ENCODE measurements at places on chromosomes 16 and 17.

DNA sequence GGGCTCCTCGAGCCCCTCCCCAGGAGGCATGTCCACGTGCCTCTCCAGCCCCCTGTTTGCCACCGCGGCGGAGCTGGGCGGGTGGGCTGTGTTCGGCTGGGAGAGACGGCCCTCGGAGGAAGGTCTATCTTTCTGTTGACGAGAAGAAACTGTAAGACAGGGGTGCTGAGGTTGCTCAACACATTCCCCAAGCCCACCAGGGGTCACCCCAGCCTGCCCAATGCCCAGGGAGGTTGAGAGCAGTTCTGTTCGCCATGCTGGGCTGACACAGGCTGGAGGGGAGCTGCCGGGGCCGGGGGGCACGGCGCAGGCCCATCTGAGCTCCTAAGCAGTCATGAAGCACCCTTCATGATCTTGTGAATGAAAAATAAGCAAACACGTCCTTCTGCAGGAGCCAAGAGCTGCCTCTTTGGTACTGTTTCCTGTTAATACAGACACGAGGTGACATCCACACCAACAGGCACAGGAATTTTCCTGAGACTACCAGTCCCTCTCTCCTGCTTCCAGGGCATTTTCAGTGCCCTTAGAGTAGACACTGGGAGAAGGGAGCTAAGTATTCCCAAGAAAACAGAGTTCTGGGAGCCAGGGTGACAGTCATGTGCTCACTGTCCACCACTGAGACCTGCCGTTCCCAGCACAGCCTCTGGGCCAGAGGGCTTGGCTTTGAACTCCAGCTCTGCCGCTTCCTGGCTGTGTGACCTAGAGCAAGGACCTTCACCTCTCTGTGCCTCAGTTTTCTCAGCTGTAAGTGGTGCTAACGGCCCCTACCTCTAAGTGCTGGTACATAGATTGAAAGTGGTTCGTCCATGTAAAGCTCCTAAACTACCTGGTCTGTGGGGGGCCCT is 9.2 kb downstream of the UBALD2 start:
- no peak for DNase-seq

- DNase-seq: peak; percentile 33
Measured at GRCh38 chr16:56424791-56425438, 430 bp downstream of the AMFR start.

- no peak for DNase-seq
Measured at GRCh38 chr16:84044118-84044488, 1.5 kb upstream of the SLC38A8 start.

DNA sequence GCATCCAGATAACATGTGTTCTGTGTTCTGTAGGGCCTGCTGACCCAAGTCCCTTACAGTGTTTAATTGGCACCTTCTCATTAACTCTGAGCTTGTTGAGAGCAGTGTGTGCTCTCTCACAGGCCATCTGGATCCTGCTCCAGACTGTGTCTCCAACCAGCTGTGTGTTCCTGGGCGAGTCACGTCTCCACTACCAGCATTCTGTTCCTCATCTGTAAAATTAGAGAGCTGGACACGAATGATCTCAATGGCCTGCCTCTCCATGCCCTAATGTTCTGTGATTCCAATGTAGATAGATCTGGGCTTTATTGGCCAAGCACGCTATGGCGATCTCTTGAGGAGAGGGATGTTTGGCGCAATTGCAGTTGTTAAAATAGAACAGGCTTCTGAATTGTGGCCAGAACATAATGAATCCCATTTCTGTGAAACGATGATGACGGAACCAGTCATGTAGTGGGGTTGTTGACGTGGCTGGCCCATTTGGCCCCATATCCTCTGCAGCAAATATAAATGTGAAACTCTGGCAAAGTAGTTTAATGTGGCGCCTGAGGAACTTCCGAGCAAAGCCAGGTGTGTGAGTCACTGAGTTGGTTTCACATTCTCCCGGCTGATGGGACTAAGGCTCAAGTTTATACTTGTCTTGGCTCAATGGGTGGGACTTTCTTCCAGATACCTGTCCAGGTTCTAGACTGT is 22.2 kb downstream of the TBX4 start:
- DNase-seq: no peak

GRCh38 chr17:67980456-67980855 is 15.8 kb downstream of the C17orf58 start:
- no peak for DNase-seq

GRCh38 chr17:65809366-65809765 is 247.9 kb upstream of the AXIN2 start:
- no peak for DNase-seq

DNA sequence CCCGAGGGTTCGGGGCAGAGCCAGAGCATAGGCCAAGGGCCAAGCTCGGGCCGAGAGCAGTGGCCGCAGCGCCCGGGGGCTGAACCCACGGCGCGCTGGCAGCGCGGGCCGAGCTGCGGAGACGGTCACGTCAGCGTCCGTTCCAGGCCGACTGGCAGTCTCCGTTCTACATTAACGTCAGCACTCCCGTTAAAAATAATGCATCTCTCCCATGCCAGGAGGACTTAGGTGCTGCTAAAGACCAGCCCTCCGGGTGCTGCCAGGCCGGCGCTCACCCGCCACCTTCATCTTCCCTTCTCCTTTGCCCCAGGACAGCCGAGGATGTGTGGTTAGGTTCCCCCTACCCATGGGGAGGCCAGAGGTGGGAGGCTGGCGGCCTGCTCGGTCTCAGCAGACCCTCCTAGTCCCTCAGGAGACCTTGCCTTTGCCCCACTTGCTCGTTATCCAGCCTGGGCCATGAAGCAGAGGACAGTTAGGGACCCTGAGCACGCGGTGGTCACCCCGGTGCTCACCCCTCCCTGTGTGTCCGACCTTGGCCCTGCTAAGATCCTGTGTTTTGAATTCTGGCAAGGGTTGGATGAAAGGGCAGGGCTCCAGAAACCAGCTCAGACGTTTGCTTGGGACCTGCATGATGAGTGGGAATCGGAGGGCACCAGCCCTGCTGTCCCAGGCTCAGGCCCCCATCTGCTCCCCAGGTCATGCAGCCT is 572 bp downstream of the MPG start:
- DNase-seq: no peak

- DNase-seq: no peak
Measured at GRCh38 chr16:22664561-22664997, 149.4 kb upstream of the HS3ST2 start.

- no peak for DNase-seq
Measured at GRCh38 chr17:13595599-13595899, 6.2 kb downstream of the HS3ST3A1 start.

DNA sequence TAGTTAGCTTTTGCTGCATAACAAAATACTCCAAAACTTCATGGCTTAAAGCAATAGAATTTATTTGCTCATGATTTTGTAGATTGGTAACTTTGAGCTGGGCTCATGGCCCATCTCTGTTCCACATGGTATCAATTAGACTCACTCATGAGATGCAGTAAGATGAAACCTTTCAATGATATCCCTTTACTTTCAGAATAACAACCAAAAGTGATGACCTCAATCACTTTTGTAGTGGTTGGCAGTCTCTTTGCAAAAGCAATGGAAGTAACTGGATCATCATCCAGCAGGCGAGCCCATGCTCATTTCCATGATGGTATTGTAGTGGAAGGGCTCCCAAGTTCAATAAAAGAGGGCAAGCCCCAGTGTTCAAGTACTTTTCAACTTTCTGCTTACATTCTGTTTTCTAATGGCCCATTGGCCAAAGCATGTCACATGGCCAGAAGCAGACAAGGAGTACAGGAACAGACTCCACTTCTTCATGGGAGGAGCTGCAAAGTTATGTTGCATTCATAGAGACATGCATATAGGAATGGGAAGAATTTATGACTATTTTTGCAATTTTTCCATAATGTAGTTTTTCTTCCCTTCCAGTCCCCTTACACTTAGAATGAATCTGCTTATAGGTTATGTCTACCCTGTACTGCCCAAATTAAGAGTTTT is 41.7 kb downstream of the EFCAB5 start:
- no peak for DNase-seq

DNA sequence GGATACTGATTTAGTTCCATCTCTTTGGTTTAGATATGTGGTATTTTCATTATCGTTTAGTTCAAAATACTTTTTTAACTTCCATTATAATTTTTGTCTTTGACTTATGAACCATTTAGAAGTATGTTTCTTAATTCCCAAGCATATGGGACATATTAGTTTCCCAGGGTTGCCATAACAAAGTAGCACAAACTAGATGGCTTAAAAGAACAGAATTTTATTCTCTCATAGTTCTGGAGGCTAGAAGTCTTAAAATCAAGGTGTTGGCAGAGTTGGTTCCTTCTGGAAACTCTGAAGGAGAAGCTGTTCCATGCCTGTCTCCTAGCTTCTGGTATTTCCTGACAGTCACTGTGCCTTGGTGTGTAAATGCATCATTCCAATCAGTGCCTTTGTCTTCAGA is 291.5 kb upstream of the AXIN2 start:
- DNase-seq: no peak

DNA sequence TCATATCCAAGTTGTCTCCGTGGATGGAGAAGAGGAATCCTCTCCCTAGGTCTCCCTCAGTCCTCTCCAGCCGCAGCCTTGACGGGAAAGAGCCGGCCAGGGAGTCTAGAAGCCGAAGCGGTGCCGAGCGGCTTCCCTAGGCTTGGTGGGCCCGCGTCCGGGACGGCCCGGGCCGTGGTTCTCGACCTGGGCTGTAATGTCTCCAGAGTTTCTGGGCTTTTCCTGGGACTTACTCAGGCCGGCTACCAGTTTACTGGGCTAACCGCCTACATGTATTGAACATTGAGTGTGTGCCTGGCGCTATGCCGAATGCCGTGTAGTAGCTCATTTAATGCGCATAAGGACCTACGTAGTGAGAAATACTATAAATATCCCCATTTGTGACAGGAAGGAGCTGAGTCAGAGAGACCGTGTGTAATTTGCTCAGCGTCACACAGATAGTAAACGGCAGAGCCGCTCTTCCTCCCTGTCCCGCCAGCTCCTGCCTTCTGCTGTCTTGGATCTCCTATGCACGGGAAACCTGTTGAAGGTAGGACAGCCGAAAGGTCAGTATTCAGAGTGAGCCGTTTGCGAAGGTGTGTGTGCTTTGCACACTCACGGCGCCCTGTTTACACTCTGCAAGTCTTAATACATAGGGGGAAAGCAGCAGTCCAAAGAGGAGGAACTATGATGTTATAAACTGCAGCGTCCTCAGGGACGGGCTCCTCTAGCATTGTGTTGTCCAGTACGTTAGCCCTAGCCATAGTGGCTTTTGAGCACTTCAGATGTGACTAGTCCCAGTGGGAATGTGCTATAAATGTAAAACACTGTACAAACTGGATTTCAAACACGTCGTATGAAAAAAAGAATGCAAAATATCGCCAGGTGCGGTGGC is 723 bp upstream of the SPAG5 start:
- DNase-seq: peak; percentile 68

DNA sequence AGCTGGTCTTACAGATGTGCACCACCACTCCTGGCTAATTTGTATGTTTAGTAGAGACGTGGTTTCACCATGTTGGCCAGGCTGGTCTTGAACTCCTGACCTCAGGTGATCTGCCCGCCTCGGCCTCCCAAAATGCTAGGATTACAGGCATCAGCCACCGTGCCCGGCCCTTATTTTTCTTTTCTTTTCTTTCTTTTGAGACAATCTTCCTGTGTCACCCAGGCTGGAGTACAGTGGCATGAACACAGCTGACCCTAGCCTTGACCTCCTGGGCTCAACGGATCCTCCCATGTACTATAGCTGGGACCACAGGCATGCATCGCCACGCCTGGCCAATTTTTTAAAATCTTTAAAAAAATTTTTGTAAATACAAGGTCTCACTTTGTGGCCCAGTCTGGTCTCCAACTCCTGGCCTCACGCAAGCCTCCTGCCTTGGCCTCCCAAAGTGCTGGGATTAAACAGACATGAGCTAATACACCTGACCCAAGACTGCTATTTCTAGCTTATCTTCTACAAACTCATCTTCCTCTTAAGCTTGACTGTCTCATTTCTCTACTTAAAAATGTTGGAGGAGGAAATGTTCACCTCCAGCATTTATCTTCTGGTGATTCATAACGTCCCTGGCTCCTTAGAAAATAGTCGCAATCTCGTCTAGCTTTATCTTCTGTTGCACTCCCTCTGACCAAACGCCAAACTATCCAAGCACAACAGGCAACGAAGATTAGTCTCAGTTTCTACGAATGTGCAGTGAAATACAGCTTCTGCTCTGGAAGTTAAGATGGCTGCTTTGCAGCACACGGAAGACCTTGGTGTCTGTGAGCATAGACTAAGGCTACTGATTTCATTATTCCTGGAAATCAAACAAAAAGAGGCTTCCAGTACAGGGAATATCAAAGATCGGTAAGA is 8.2 kb upstream of the TMEM94 start:
- DNase-seq: no peak

- DNase-seq: no peak
Measured at GRCh38 chr16:11133344-11133943, 122.6 kb downstream of the SOCS1 start.

GRCh38 chr17:50728112-50728429 is 8.7 kb downstream of the LUC7L3 start:
- DNase-seq: no peak

- DNase-seq: no peak
Measured at GRCh38 chr16:6633456-6633855, 699.2 kb upstream of the RBFOX1 start.

DNA sequence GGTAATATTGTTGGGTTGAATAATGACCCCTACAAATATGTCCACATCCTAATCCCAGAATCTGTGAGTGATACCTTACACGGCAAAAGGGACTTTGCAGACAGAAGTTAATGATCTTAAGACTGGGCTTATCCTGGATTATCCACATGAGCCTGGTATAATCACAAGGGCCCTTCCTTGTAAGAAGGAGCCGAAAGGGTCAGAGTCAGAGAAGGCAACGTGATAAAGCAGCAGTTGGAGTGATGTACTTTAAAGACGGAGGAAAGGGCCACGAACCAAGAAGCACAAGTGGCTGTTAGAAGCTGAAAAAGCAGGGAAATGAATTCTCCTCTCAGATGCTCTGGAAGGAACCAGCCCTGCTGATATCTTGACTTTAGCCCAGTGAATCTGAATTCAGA is 137.8 kb downstream of the UTP18 start:
- no peak for DNase-seq

DNA sequence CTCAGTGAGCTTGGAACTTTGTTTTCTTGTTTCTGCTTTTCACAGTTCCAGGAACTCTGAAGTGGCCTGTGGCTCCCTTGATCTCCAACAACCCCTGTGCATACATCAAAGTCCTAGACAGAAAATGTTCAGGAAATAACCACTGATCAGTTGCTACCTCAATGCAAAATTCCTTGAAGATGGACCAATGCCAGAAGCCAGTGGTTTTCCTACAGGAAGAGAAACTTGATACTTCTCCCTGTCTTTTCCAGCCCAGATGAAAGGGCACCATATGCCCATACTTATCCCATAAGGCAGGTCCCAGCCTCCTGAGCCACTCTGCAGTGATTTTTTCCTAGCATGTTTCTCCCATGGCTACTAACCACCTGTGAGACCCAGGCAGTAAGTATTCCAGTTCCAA is 12.3 kb upstream of the CDRT4 start:
- no peak for DNase-seq

Measured in T-cell (primary cell).